ENCODE measurements at places on chromosomes 12 and 14.

DNA sequence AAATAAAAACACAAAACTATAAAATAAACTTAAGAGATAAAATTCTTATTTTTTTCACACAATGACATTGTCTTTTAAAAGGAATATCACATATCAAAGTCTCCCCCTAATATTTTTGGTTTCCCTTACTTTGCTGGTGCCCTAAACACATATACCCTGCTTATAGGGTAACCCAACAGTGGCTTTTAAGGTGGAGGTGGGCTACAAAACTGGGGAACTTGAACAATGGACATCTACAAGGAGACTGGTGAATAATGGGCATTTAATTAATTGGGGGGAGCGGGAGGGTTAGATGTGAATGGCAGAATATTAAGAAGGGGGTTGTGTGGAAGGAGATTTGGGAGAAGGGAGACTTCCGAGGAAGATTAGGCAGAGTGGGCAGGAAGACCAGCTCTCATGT lies 9.6 kb downstream of the B4GALNT1 start:
- DNase-seq: no peak

DNA sequence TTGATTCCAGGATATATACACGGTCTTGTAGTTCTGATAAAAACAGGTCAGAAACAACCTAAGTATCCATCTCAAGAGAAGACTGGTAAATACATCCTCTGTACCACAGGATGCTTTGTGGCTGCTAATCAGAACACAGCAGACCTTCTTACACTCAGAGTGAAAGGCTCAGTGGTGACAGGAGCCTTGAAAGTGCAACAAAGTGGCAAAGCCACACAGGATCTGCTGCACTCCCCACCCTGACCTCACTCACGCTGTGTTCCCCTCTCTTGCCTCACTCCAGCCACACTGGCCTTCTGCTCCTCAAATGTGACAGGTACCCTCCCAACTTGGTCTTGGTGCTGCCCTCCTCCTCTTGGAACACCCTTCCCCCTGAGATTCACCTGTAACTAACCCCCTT lies 98.1 kb upstream of the GRIP1 start:
- DNase-seq: no peak

DNA sequence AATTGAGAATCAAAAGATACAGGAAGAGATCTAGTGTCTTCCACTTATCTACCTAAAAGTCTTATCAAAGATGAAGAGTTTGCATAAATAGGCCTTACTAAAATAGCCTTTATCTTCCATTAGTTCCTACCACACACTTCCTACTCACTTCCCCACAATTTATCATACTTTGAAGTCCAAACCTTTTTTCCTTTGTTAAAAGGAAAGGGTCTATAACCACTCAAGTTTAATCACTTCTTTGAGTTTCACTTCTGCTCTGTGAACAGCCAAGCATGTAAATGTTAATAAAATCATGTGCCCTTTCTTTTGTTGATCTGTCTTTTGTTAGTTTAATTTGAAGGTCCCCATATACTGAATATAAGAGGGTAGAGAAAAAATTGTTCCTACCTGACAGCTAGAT lies 114.5 kb downstream of the PHLDA1 start:
- DNase-seq: no peak

DNA sequence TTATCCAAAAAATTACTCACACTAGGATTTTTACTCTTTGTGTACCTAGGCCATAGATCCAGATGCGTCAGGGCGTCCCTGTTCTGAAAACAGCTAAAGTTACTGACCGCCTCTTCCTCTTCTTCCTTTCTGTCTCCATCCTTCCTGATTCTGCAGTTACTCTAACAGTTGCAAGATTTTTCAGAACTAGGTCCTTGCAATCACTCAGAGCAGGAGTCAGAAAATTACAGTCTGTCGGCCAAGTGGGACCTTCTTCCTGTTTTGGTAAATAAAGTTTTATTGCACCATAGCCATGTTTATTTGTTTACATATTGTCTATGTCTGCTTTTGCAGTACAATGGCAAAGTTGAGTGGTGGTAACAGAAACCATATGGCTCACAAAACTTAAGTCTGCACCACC lies 25.6 kb upstream of the FGF6 start:
- no peak for DNase-seq

DNA sequence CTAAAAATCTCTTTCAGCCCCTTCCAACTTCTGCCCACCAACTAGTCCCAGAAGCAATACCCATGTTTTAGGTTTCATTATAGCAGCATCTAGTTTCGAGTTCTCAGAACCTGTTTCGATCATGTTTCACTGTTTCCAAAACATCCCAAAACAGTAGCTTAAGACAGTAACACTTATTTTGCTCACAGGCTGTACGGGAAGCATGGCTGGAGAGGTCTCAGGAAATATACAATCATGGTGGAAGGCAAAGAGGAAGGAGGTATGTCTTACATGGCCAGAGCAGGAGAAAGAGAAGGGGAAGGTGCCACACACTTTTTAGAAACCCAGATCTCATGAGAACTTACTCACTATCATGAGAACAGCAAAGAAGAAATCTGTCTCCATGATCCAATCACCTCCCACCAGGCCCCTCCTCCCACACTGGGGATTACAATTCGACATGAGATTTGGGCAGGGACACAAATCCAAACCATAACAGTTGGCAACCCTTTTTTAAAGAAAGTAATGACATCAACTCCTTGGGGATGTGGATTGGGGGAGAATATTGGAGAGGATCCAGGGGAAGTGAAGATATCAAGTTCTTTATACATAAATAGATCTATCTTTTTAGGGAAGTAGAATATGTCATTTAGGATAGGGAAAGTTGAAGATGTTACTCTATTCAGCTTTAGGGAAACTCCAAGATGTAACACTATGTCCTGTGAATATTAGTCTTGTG lies 269.9 kb upstream of the PLEKHG7 start:
- DNase-seq: no peak

- DNase-seq: no peak
Observed at GRCh38 chr12:119826661-119827445, 50.3 kb downstream of the CIT start.

DNA sequence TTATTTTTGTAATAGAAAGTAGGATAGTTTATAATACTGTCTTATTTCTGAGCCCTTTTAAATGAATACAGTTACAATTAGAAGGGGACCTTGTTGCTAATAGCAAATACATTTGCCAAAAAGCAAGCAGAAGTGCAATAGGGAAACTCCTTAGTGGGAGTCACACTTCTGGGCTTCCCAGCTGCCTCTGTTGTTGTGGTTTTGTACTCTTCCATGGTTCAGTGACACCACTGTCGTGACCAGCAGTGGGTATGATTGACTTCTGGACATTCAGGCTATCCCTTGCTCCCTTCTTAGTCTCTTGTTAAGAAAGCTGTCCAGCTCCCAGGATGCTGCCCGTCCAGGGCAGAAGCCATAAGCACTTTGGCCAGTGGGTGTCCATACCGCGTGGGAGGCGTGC lies 22.6 kb downstream of the TCTN1 start:
- DNase-seq: no peak

- peak; percentile 74 for DNase-seq
Observed at GRCh38 chr12:123150744-123151456, at the start of gene PITPNM2. TSS of gene PITPNM2 (minus strand) at chr12:123151090. CDS start at chr12:123034590, 116,500 bp downstream.

GRCh38 chr14:68418174-68419118 lies 374.4 kb downstream of the ZFP36L1 start:
- DNase-seq: no peak

DNA sequence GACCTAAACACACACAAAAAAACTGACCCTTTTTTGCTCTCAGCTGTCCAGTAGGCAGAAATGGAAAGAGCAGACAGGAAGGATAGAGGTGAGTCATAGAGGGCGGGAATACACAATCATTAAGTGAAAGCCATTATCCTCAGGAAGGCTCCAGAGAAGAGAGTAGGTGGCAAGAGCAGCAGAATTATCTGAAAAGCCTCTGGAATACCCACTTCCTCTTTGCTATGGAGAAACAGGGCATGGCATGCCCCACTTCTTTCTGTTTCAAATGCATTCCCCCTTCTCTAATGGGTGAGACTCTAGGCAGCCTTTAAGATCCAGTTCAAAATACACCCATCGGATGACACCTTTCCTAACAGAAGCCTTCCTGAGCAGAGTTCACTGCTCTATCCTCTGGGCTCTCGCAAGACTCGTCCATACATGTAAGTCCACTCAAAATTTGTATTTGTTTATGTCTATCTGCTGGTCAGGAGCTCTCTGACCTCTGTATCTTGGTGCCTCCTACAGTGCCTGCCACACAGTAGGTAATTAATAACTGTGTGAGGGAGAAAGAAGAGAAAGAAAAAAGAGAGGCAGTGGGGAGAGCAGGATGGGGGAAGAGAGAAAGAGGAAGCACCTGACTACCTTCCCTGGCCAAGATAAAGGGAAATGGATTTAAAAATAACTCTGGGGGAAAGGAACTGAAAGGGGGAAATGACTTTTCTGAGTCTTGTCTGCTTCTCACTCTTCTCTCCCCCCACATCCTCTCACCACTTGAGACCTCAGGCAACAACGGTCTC lies 8.5 kb downstream of the KLHL33 start:
- DNase-seq: no peak

DNA sequence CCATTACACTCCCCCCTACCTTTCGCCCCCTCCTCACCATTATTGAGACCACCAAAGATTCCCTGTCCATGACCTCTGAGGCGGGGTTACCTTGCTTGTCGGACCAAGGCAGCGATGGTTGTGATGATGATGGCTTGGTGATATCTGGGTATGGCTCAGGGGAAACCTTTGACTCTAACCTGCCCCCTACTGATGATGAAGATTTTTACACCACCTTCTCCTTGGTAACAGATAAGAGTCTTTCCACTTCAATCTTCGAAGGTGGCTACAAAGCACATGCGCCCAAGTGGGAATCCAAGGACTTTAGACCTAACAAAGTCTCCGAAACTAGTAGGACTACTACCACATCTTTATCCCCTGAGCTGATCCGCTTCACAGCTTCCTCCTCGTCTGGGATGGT lies 350.2 kb downstream of the DIO2 start:
- DNase-seq: no peak

GRCh38 chr14:54532111-54533012 lies 22.7 kb downstream of the CGRRF1 start:
- no peak for DNase-seq

DNA sequence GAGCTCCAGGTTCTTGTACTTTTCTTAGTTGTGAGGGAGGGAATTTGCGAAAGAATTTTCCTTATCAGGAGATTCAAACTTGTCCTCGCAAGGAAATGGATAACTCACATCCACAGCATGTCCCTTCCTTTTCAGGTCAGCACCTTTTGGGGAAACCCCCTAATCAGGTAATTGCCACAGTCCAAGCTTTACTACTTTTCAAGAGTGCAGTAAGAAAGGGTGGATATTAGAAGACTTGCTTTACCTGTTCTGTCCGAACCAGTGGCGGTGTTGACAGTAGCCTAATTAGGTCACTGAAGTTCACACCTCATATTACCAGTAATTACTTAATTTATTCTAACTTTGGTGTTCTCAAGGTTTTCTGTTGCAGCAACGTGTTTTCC lies 6.7 kb upstream of the C12orf50 start:
- DNase-seq: no peak

GRCh38 chr12:103469719-103470118 lies 26.0 kb downstream of the C12orf42 start:
- no peak for DNase-seq

DNA sequence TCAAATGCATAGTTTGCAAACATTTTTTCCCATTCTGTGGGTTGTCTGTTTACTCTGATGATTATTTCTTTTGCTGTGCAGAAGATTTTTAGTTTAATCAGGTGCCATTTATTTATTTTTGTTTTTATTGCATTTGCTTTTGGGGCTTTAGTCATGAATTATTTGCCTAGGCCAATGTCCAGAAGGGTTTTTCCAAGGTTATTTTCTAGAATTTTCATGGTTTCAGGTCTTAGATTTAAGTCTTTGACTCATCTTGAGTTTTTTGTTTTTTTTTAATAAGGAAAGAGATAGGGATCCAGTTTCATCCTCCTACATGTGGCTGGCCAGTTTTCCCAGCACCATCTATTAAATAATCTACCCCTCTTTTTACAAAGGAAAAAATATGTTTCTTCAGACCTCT lies 57.2 kb upstream of the TMEM260 start:
- DNase-seq: no peak

- no peak for DNase-seq
Observed at GRCh38 chr12:62784576-62784975, 150.4 kb downstream of the PPM1H start.

DNA sequence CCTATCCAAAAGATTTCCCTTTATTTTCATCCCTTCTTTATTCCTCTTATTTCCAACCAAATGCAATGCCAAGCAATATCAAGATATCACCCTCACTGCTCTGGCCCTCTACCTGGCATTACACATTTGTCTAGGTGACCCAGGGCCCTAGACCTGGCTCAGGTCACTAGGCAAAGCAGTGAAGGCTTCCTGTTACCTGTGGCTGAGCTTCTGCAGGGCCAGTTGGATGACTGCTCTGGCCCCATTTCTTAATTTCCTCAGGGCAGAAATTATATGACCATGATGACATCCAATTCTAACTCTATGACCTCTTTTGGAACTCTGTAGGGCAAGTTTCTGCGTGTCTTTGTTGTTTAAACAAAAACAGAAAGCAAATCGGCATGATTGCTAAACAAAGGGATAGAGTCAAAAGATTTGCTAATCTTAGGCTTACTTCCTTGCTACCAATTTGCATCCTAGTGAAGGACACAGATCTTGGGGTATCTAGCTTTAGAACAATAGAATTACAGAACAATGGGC lies 7.4 kb upstream of the CCDC198 start:
- no peak for DNase-seq

DNA sequence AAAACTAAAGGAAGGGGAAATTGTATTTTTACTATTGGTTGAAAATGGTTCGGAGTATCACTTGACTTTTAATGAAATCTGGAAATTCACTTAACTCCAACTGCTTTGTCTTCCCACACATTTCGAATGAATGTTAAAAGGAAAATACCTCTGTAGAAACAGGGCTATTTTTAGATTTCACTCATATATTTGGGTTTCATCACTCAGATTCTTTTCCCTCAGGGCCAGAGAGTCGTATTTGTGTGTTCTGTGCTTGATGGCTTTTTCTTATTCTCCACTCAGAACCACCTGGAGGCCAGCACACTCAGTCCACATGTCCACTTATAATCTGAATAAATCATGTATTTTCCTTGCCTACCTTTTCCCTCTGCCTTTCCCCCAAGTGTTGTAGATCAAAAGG lies 40.0 kb downstream of the DAAM1 start:
- DNase-seq: no peak

DNA sequence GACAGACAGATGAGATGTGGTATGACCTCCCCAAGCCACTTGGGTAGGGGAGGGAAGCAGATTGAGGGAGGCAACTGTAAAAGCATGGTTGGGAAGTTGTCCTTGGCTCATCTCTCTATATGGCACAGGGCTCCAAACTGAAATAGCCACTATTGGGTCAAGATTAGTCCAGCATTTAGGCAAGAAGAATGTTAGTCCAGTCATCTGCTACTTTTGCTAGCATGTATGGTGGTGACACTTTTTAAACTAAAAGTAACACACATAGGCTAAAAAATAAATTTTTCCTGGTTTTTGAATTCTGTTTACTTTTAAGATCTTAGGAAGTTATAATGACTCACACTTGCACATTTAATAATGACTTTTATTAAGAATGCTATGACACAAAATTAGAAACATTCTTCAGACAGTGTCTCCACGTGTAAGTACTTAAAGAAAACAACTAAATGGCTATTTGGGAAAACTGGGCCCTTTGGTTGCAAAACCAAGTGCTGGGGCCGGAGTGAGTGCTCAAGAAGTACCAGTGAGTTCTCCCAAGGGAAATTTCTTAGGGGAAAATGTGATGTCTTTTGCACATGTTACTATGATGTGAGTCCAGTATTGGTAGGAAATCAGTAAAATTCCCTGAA lies 179.1 kb upstream of the HIF1A start:
- no peak for DNase-seq

GRCh38 chr12:75666126-75666938 lies 154.9 kb upstream of the KRR1 start:
- DNase-seq: no peak

- no peak for DNase-seq
Observed at GRCh38 chr12:24356240-24356804, 406.9 kb upstream of the SOX5 start.

Data from left forelimb (tissue), 1 donor.